ENCODE measurements at places on chromosomes 2 and 18. TPM values are rescaled to one million over a fixed set of nuclear protein-coding genes. Genes with fewer than 3 reads are reported as not detected.

Gene PIKFYVE
- total RNA-seq: 20.2 TPM

Gene SH3RF3
- 11.2 TPM for total RNA-seq

- no peak for DNase-seq
Measured at GRCh38 chr2:15507697-15508096, 53.4 kb downstream of the NBAS start.

DNA sequence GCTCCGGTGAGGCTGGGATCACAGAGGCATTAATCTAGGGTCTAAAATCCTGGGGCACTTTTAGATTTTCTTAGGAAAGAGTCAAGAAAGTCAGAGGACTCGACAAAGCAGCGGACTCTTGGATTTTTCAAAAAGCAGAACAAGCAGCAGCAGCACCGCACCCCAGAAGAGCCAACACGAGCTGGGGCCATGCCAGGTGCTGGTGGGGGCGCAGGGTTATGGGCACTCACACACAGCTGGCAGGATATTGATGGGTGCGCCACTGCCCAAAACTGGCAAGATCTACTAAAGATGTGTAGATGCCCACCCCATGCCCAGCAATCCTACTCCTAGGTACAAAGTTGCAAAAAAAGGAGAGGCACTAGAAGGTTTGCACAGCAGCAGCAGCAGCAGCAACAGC, 33.9 kb upstream of the SEMA4C start:
- no peak for DNase-seq

DNA sequence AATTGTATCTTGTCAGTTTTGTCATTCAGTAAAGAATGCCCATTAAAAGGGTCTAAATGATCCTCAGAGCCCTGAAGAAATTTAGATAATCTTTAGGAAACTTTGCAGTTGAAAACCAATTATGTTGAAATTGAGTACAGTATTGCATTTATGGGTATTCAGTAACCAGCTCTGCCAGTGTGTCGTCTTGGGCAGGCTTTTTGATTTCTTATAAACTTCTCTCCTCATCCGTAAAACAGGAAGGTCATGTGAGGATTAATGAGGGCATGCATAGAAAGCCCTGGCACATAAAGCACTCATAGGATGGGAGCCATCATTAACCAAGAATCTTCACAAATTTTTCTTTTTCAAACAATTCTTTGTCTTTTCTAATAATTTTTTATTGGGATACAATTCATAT, 14.8 kb downstream of the PNO1 start:
- DNase-seq: no peak

DNA sequence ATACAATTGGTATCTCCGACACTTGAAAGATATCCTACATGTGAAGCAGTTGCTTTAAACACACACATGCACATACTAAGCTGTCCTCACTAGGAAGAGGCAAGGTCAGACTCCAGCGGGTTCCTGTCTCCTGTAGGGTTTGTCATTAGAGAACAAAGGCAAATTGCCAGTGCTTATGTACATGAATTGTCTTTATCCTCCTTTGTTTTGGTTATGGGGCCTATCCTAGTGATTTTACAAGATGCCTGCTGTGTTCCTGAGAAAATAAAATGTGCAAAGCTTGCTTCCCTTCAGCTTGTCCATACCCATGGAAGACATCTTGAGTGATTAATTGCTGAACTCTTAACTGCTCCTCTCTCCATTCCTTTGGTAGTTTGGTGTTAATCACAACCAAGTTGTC, 86.7 kb upstream of the SLC39A10 start:
- no peak for DNase-seq

GRCh38 chr2:181066333-181066732, 85.9 kb downstream of the UBE2E3 start:
- no peak for DNase-seq

- no peak for DNase-seq
Measured at GRCh38 chr2:192696857-192697256, 502.1 kb upstream of the TMEFF2 start.

DNA sequence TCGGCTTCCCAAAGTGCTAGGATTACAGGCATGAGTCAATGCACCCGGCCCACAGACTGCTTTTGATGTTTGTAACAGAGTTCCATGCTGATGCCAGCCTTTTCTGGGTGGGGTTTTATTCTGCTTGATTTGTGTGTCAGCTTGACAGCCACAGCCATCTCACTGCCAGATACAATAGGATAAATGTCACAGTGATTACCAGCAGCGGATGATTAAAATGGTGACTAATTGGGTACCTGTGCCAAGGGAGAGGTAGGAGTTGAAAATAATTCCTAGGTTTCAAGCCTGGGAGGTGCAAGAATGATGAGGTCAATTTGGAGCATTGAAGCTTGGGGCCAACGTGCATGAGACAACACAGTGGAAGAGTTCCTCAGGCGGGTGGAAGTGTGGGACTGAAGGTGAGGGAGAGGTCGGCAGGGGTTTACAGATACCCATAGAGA, 39.4 kb downstream of the SH2D6 start:
- DNase-seq: no peak

DNA sequence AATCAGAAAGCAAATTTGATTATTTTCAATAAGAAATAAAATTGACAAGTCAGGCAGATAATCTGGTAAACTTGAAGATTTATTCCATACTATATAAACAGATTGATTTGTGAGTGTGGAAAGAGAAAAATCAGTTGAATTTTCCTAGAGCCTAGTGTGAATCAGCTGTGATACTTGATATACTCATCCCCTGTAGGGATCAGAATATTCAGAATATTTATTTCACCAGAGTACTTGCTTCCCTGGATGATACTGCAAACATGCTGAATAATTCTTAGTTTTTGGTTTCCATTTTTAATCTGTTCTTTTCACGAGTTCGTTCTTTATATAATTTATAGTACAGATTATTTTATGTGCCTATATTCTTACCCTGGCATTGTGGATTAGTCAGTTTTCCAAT, 142.8 kb downstream of the GALNT3 start:
- no peak for DNase-seq

- no peak for DNase-seq
Measured at GRCh38 chr2:219871351-219871750, 243.9 kb downstream of the SLC4A3 start.

Data from cardiac septum (tissue), 1 donor.